CD4-positive, alpha-beta T cell treated with Interleukin-1 beta for 1 hour (primary cell): ENCODE measurements at places on chromosomes 4 and X.

DNA sequence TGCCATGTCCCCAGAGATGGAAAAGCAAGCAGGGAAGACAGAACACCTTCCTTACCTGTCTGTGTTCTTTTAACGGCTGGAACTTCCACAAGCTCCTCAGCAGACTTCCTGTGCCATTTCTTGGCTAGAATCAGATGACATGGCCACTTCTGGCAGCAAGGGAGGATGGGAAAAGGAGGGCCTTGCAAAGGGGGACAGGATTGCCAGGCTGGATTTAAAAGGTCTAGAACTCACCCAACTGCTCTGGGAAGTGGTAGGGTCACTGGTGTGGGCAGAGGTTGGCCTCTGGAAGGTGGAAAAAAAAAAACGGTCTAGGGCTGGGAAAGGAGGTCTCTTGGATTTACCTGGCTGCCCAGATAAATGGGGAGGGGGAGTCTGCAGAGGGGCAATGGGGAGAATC, 1.6 kb upstream of the USP11 start:
- DNase-seq: no peak

GRCh38 chrX:46866726-46867125, 29.9 kb downstream of the RP2 start:
- DNase-seq: no peak

DNA sequence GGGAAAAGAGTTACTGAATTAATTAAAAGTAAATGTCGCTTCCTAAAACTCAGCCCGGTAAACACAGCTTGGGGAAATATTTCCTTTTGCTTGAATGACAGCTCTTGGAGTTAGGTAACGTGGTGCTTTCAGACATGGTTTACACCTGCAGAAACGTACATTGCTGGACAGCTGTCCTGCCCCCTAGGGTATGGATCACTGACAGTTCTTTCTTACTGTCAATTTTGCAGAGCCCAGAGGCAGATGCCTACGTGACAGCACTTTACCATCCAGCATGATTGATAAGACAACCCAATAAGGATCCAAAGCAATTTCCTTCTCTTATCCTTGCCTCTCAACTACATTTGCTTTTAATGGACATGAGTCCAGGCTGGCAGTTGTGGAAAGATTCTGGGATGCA, 334.5 kb downstream of the PACRGL start:
- no peak for DNase-seq

- DNase-seq: no peak
Observed at GRCh38 chr4:30555775-30556174, 164.4 kb upstream of the PCDH7 start.

GRCh38 chrX:19673375-19674040, 158.2 kb upstream of the MAP3K15 start:
- no peak for DNase-seq

DNA sequence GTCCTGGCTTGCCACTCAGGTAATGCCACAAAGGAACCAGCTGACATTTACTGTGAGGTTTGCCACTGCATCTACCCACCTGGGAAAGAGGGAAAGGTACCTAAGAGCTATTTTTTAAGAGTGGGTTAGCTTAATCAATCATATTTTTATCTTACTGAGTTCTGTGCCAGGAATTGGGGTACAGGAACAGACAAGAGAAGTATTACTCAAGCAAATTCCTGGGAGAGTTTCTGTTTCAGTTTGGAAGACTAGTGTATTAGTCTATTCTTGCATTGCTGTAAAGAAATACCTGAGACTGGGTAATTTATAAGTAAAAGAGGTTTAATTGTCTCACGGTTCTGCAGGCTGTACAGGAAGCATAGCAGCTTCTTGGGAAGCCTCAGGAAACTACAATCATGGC, 23.2 kb downstream of the PSMD10 start:
- DNase-seq: no peak

- DNase-seq: no peak
Observed at GRCh38 chr4:133969202-133969848, 232.3 kb downstream of the PABPC4L start.

GRCh38 chr4:38452009-38452408, 212.0 kb upstream of the KLF3 start:
- no peak for DNase-seq

GRCh38 chr4:158871335-158871724, 102.5 kb downstream of the FNIP2 start:
- no peak for DNase-seq
